Brain microvascular endothelial cell (primary cell): ENCODE measurements at places on chromosomes 11 and 22.

DNA sequence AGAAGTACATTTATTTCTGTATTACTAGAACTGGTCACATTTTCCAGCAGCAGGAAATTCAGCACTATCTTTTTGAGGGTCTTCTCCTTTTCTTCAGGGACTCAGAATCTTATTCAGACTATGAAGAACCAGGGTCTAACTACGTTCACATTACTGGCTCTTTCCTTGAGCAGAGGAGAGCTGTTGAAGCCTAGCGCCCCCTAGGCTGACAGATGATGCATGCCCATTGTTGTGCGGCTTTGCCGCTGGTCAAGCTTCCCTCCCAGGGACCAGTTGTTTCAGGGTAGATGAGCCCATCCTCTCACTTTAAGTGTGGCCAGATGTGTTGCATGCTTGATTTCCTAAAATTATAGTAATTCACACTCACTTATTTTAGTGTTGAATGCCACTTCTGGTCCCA, 168.2 kb upstream of the PDGFD start:
- no peak for DNase-seq

- DNase-seq, result no peak
These were observed 230.3 kb downstream of the CSNK2A3 start for GRCh38 chr11:11122749-11123148.

DNA sequence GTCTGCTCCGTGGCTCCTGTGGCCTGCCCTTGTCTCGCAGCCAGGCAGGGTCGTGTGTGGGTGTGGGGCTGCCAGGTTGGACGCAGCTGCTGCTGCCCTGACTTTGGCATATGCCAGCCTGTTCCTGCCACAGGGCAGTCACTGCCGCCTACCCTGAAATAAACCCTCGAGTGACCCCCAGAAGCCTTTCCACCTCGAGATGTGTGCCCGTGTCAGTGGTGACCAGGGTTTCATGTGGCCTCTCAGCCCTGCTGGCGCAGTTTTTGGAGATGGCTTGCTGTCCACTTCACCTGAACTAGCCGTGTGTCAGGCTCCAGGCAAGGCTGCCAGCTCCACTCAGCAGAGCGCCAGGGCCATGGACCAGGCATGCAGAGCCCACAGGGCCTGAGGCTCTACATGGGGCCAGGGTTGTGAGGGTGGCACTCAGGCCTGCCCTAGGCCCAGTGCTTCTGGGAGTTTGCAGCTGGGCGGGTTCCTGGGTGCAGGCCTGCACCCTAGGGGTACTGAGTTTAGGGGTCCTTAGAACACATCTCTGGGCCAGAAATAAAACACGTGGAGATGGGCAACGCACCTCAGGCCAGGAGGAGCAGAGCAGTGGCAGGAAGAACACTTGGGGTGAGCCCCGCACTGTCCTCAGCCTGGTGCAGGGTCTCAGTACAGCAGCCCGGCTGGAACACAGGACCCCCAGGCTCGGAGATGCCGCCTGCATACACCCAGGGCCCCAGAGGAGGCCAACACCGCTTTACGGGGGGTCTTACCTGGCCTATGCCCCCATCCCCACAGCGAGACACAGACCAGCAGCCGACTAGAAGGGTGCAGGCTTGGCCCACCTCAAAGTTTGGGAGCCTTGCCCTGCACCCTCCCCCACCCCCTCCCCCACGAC, 8.8 kb upstream of the PANX2 start:
- no peak for DNase-seq

DNA sequence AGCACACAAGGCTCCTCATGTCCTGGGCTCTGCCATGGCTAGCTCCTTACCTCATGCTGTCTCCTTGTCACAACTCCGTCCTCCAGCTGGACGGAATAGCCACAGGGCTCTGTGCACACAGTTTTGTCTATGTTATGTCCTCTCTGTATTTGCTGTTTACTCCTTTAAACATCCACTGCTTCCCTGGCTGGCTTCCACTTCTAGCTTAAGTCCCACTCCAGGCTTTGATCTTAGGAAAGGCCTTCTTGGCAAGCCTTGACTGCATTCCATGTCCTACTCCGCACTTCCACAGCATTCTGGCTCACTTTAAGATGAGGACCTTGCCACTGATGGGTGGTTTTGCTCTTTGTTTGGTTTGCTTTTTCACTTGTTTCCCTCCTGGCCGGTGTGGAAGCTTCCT, 22.9 kb upstream of the ROBO3 start:
- DNase-seq, result no peak

DNA sequence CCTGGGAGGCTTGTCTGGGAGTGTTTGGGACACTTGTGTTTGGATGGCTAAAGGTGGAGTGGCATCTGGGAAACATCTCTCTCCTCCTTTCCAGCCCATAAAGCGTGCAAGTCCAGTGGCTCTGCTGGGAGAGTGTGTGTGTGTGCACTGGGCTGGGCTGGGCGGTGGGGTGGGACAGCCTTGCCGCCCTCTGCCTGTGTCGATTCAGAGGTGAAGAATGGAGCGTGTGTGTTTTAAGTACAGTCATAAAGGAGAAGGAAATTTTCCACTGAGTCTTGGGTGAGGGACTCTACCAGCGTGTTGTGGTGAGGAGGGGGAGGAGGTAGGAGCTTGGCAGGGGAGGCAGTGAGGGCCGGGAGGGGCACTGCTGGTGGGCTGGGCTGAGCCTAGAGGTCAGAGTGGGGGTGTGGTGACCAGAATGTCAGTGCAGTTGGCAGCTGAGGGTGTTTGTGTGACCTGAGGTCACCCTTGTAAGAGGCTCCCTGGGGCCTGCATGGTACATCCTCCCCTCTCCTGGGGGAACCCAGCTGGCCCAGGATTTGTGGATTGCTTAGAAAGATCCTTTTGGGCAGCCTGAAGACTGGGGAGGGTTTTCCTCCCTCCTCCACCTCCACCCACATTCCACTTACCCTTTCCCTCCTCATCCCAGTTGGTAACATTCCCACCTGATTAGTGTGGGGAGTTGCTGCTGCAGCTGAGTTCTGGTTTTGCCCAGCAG, 1.7 kb downstream of the TIMP3 start:
- DNase-seq, result no peak

- DNase-seq, result no peak
These were observed 11.5 kb upstream of the MYOD1 start for GRCh38 chr11:17707830-17708229.
